Fibroblast of skin of right biceps (primary cell): ENCODE measurements at places on chromosomes 4 and X.
A peak's percentile ranks its signal among the peaks of the same experiment; 100 is the strongest.

DNA sequence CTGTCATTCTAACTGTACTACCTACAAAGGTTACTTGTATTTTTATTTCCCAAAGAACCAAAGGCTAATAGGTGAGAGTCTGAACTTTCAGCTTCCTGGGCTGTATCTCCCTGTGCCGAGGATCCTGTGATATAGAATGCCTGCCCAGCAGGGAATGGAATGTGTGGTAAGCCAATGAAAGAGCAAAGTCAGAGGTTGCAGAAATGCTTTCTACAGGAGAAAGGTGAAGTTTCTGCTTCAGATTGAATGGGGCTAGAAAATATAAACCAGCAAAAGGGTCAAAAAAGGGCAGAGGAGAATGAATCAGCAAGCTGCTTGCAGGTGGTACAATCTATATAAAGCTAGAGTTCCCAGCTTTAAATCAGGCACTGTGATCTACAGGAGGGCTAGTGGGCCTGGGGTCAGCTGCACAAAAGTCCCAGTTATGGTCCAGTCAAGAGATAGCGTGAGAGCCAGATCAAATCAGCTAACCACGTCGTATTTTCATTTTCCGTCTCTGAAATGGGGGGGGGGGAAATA is 146.1 kb downstream of the DCTD start:
- DNase-seq, result no peak

DNA sequence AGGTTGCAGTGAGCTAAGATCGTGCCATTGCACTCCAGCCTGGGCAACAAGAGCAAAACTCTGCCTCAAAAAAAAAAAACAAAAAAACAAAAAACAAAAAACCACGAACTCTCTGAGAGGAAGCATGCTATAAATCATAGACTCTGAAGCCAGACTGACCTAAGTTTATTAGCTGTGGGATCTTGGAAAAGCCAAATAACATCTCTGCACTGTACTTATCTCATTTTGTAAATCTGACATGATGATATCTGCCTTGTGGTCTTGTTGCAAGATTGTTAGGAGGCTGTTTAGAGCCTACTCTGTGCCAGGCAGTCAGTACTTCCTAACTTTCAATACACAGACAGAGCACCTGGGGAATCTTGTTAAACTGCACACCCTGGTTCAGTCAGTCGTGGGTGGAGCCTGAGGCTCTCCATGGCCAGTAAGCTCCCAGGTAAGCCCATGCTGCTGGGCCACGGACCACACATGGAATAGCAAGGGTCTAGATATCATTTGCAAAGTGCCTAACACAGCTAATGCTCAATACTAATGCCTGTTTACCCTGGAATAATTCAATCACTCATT is 107.6 kb upstream of the SMIM10 start:
- DNase-seq, result no peak

- DNase-seq, result peak; percentile 28
These were observed 5.1 kb upstream of the APBB2 start for GRCh38 chr4:41219421-41219950.

DNA sequence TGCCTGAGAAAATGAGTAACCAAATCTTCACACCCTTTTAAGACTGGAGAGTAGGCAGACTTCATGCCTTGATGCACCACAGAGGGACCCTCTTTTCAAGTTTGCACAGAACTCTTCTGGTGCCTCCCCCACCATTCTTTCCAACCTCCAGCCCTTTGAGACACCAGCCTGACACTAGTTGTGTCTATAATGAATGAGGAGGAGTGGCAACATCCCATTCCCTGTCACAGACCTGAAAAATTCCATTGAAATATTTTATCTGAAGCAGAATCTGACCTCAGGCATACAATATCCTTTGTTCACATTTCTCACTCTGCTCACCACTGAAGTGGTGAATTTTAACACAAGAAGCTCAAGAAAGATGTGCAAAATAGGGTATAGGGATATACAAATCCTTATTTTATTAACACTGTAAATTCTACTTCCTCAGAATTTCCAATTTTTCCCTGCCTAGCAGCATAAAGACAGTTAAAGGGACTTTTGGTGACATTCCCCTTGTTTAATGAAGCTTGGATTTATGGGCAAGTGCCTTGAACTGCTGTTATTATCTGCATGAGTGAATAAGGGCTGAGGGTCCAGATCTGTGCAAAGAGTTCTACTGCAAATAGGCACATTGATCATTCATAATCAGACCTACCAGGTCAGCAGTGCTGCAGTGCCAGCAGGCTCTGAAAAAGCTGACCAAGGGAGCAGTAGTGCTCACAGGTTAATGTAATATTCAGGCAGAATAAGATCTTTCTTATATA is 149.9 kb upstream of the PAQR3 start:
- DNase-seq, result no peak

GRCh38 chr4:28690890-28691289 is 1830.2 kb downstream of the STIM2 start:
- no peak for DNase-seq

DNA sequence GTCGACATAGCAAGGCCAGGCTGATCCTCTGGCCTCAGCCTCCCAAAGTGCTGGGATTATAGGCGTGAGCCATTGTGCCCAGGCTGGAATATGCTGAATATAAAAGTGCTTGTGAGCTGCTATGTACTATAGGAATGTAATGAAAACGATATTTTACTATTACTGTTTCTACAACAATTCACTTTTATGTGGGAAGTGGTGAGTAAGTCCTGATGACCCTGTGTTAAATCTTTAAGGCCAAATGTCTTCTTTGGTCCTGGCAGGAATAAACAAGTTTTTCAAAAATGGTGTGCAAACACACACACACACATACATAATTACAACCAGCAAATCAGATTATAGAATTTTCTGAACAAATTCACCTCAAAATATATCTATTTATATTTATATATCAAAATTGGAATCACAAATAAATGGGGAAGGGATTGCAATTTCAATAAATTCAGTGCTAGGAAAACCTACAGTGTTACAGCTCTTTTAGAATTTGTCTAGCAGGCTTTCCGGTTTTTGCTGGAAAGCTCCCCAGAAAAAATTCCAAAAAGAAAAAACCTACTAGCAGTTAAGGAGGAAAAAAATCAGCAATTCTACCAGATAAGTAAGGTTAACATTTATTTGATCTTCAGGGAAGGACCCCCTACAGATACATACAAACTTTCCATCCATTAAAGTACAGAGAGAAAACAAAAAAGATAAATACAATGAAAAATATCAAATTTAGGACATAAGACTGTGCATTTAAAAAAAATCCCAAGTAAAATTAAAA is 17.9 kb downstream of the SMIM14 start:
- DNase-seq, result peak; percentile 31

- DNase-seq, result no peak
These were observed 1733.3 kb upstream of the IGFBP7 start for GRCh38 chr4:58843455-58843854.

- DNase-seq, result no peak
These were observed 32.3 kb downstream of the USP53 start for GRCh38 chr4:119244832-119245231.

DNA sequence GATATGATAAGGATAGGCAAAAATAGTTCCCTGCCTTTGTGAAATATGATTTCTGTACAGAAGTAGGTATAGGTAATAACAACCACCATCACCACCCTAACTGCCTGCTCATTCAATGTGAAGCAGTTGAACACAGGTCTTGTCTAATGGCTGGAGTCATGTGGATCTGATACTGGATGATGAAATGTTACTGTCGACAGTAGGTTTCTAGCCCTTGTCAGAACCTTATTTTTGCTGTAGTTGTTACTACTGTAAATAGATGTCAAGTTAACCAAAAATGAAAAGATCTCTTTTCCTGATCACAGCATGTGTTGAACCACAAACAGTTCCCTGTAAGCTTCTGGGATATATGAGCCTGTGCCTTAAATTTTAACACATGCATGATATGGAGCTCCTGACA is 142.9 kb downstream of the FRAS1 start:
- DNase-seq, result no peak

DNA sequence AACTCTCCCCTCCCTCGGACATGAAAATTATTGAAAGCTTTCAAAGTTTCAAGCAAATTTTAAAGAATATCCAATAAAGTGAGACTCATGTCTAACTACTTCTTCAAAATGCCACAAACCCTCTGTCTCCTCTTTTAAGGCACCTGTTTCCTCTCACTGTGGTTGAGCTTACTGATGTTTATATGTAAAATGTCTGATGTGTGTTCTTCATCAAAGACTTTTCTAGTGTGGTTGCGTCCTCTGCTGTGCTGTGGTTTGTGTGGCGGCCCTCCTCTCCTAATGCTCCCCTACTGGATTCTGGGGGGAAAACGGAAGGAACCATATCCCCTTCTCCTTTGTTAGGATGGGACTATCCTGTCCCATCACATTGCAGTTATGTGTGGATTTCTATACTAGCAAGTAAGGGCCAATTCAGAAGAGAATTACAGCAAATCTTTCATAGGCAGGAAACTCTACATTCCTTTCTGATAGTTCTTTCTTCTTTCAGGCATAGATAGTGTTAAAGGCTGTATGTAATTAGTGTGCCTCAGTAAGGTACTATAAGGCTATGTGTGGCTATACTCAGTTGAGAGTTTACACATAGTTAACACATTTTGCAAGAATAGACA is 221.0 kb upstream of the GPRIN3 start:
- no peak for DNase-seq

- DNase-seq, result peak; percentile 52
These were observed 60.3 kb upstream of the CAMK2D start for GRCh38 chr4:113821856-113822255.

GRCh38 chr4:159026329-159026728 is 76.5 kb upstream of the RAPGEF2 start:
- no peak for DNase-seq

- peak; percentile 11 for DNase-seq
These were observed 62.2 kb upstream of the SPANXD start for GRCh38 chrX:141760761-141761160.

DNA sequence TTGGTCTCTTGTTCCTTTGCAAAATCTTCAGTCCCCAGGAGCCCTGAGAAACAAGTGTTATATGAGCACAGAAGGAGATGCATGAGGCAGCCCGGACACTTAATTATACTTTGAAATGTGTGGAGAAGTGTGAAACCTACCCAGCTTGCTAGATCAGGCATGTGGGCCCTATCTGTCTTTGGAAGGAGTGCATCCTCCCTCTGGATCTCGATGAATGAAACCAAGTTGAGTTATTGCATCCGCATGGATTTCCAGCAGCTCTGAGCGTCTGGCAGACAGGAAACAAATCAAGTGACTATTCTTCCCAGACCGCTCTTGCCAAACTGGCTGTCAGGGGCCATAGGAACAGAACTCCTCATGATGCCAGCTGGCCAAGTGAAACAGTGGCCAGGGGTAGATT is 19.6 kb upstream of the SOWAHD start:
- DNase-seq, result no peak

DNA sequence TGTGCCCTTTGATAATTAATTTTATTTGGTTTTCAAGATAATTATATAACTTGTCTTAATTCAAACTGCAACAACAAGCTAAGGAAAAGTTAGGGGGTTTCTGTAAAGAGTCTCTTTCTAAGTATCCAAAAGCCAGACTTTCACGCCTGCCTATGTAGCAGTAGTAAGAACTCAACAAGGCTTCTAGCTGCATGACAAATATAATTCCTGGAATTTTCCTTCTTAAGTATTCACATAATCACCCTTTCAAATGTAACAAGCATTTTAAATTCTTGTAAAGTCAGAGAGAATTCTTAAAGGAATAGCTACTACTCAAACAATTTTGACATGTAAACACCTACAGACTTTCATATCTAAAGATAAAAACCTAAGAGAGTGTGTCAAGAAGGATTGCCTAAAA is 189.7 kb upstream of the NDST3 start:
- no peak for DNase-seq

DNA sequence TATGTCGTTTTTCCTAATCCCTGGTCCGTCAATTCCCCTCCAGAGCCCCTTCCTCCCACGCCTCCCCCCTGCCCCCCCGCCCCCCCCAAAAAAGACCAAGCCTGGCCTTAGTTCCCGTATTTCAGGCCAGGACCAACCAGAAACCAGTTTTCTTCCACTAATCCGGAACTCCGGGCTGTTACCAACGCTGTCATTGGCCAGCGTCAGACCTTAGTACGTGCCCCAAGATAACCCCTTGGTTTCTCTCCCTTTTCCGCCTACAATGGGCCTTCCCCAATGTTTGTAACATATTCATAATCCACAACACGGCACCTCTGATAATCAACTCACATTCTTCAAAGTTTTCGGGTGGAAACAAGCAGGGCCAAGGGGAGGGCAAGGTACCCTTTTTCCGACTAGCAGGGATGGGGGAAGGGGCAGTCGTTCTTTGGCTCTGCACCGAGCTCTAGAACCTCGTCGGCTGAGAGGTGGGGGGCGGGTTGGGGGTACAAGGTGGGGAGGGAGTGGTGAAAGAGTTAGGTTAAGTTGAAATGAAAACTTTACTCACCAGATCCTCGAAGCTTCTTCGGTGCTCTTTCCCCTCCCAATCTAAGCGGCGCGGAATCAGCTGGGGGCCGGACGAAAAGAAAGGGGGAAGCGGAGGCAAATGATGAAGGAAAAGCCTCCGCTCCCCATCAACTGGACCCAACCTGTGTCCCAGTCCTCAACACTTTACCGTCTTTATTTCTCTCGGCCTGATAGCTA is 1.5 kb downstream of the BRWD3 start:
- DNase-seq, result peak; percentile 76

DNA sequence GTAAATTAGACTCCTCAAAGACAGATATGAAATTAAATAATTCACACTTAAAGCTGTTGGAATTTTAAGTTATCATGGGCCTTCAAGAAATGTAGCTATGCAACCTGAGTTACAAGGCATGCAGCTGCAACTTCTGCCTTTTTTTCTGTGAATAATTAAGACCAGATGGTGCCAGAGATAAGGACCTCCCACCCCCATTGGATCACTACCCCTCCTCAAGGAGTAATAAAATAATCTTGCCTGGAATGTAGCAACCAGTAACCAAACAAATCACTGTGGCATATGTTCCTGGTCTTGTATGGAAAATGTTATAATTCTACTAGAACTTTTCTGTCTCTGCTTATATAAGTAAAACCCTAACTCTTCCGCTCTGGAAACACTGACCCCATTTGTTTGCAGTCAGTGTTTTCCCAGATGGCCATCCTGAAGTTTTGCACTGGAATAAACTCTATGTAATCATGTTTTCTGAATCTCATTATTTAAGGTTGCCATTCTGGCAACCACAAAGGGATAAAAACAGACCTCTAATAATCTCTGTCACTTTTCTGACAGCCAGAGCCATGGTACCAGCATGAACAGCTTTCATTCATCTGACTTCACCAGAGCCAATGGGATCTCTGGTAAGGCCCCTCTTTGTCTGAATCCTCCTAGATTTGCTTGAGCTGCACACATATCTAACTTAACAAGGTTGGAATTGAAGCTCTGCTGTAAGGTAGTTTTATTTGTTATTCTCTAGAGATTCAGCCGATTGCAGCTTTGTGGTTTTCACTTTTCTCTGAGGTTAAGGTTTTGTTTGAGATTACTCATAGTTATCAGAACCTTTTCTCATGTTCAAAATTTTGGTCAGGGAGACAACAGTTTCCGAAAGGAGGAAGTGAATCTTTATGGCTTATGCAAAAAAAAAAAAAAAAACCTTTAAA is 274.6 kb downstream of the NAF1 start:
- DNase-seq, result peak; percentile 42
